ENCODE measurements at places on chromosomes 2 and 18.

DNA sequence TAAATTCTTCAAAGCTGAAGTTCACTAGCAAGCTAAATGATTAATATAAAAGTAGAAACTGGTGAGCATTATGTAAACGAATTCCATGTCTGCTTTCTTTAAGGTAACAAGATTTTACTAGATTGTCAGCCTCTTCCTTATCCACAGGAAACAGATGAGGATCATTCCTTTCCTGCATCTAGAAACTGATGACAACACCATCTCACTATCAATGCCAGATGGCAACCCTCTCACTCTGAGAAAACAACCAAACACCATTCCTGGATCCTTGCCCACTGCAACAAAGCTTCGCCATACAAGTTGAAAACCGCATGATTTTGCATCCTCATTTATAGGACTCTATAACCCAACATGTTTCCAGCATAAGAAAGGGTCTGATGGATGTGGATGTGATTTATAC, 122.9 kb downstream of the ZNF521 start:
- DNase-seq: no peak

GRCh38 chr2:165576409-165577154, 107.1 kb downstream of the CSRNP3 start:
- no peak for DNase-seq

DNA sequence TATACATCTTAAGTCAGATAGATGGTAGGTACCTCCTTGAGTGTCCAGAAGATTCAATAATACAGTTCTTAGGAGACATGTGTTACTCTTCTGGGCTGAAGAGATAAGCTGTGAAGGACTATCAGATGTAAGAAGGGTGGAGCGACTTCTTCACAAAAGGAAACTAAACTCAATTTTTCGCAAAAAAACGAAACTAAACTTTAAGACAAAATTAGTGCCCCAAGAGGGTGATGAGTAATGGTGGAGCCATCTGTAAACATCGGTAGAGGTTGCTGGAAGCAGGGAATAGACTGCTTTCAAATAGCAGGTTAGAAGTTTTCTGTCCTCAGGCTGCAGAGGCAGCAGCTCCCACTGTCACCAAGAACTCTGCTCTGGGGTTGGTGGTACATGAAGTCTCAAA, 111.6 kb upstream of the TACR1 start:
- DNase-seq: no peak

DNA sequence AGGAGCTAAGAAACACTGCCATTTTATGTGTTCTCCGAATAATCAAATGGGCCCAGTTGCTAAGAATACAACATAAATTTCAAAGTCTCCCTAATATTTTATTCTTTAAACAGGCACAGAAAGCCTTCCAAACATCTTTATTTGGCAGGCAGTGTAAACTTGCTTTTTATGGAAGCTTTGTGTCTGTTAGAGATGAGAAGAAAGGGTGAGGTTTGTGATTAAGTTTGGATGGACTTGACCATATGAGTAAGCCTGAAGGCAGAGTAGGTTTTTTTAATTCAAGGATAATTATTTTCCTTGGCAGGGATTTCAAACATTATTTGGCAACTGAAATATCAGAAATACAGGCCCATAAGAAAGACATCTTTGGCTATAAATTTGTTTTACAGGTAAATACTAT, 62.9 kb downstream of the COX7A2L start:
- no peak for DNase-seq

DNA sequence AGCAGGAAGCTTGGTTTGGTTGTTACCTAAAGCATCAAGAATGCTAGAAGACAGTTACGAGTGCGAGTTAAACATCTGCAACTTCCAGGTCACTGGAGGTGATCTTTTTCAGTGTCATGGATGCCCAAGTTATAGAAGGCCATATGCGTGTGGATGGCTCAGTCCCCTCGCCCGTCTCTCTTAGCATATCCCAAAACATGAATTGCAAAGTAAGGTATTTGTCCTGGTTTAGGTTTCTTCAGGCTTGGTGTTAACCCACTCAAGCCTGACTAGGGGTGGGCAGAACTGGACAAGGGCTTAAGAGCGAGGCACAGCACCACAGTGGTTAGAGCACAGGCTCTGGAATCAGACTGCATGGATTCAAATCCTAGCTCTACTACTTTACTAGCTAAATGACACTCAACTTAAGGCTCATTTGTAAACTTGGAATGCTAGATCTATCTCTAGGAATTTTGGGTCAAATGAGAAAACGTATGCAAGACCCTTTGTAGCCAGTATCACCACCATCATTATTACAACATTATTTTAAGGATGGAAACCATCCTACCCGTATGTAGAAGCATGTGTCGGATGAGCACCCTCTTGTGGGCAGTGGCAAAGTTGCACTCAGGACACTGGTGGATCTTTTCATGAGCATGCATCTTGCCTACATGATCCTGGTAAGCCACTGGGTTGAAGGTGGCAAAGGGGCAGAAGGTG, 11.2 kb downstream of the ZNF142 start:
- peak; percentile 11 for DNase-seq

DNA sequence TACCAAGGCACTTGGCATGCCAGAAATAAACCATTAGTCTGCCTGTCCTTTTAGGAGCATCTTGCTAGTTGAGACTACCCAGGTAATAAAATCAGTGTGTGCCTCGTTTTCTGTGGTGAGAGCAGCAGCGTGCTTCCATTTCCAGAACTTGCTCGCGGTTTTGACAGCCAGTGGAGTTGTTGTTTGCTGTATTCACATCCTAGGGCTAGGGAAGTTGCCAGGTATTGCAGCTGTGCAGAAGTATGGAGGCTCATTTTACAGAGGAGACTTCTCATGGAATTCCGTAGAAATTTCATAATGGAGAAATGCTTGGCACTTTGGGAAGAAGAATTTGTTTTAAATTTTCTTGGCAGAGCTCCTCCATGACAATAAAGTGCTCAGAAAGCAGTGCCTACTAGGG, 1355.1 kb upstream of the ZEB2 start:
- DNase-seq: no peak
